Glomerular endothelial cell (primary cell): ENCODE measurements at places on chromosomes 1 and 21.

GRCh38 chr1:63245186-63245585 is 77.2 kb upstream of the FOXD3 start:
- no peak for DNase-seq

DNA sequence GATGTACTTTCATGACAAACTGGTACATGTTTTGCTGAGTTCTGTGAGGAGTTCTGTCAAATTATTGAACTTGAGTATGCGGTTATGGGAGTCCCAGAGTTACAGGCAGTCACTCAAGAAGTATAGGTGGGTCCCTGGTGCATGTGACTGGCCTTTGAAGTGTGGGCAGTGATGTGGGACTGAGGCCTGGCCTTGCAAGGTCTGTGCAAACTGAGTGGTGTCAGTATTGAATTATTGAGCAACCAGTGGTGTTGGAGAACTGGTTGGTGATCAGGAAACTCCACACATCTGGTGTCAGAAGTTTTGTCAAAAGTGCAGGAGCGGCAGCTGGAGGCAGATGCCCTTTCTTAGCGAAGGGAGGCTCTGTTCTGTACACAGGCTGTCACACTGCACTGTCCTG is 5.2 kb downstream of the ZNF678 start:
- no peak for DNase-seq

- no peak for DNase-seq
Measured at GRCh38 chr1:225627304-225627947, 25.5 kb downstream of the ENAH start.

GRCh38 chr1:179016706-179017382 is 8.8 kb upstream of the FAM20B start:
- DNase-seq = no peak

DNA sequence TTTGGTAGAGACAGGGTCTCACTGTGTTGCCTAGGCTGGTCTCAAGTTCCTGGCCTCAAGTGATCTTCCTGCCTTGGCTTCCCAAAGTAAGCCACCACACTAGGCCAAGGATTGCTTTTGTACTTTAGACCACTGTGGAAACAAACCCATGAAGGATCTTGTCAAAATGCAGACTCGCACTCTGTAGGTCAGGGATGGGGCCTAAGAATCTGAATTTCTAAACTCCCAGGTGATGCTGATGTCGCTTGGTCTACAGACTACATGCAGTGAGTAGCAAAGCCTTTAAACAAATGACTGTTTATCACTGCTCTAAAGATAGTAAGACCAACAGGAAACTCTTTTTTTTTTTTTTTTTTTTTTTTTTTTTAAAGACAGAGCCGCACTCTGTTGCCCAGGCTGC is 54.1 kb upstream of the MUTYH start:
- DNase-seq = no peak

DNA sequence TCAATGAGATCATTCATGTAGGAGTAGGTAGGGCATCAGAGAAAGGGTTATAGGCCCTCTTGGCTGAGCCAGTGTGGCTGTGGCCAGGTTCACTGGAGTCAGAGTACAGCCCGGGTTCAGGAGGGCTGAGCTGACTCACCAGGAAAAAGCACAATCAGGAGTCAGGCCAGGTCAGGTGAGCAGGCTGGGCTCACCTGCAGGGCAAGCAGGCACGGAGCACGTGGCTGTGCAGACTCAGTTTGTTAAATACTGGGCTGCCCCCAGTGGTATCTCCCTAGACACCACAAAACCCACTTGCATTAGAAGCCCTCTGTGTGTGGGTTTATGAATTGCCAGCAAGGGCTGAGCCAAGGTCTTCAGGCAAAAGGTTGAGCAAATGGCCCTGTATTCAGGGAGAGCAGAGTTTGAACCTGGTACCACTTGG is 122.1 kb upstream of the SERBP1 start:
- DNase-seq = no peak

GRCh38 chr1:218247339-218247738 is 37.8 kb upstream of the RRP15 start:
- no peak for DNase-seq

DNA sequence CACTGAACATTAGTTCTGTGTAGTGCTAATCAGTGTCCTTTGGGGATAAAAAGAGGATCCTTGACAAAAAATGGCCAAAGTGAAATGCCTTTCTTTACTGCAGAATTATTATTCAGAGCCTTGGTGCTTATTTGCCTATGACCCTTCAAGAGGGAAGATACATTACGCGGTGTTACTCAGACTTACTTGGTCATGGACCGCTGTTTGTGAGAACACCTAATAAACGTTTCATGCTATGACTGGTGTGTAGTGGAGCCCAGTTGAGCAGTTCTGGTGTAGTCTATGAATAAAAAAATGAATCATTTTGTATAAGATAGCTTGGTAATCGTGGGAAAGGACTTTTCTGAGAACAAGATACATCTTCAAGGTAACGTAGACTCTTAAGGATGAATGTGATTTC is 8.3 kb downstream of the NFYC start:
- no peak for DNase-seq

DNA sequence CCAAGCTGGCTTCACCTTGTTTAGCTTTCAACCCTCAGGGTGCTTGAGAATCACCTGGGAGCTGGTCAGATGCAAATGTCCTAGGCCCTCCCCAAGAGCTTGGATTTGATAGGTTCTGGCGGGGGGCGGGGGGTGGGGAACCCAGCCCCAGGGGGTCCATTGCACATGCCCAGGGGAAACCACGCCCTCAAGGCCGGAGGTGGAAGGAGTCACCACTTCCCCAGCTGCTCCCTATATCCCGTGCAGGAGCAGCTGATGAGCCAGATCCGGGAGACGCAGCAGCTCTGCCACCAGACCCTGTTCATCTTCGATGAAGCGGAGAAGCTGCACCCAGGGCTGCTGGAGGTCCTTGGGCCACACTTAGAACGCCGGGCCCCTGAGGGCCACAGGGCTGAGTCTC is 5.8 kb downstream of the TOR3A start:
- peak; percentile 20 for DNase-seq

DNA sequence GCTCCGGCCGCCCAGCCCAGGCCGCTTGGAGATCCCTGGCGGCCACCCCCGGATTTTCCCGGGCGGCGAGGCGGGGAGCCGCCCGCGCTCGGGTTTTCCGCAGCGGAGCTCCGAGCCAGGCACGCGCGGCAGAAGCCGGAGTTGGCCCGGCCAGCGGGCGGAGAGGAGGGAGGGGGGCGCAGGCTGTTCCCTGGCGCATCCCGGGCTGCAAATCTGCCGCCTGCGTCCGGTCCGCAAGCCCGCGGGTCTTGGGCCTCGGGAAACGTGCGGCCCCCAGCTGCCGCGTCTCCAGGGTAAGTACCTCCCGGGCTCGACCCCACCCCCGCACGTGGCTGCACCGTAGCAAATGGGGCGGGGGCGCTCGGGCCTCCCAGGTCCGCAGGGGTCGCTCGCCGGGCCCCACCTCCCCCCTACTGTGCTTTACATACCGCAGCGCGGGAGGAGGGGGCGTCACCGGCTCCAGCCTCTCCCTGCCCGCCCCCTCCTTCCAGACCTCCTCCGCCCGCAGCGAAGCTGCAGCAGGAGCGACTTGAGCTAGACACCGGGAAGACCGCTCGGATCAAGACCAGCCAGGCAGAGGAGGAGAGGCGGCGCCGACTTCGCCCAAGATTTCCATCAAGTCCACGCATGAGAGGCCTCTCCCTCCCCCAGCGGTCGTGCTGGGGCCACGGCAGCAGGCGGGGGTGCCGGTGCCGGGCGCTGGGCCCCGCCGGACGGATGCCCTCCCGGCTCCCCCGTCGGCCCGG is 1.6 kb downstream of the TMEM200B start:
- no peak for DNase-seq

- no peak for DNase-seq
Measured at GRCh38 chr1:44531785-44532566, 126.9 kb downstream of the RNF220 start.

DNA sequence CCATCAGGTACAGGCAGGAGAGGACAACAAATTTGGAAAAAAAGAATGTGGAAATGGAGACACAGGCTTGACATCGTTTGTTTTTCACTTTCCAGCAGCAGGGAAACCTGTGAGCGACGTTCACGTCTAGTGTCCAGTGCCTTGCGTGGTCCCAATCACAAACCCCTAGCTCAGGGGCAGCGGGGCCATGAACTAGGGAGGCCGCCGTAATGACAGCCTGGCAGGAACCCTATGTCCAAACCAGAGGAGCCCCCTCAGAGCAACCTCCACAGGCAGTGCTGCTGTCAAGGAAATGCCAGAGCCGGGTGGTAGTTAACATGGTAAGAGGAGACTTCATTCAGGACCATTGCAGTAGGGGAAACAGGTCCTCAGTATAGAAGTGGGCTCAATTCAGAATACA is 37.8 kb upstream of the PSEN2 start:
- no peak for DNase-seq

DNA sequence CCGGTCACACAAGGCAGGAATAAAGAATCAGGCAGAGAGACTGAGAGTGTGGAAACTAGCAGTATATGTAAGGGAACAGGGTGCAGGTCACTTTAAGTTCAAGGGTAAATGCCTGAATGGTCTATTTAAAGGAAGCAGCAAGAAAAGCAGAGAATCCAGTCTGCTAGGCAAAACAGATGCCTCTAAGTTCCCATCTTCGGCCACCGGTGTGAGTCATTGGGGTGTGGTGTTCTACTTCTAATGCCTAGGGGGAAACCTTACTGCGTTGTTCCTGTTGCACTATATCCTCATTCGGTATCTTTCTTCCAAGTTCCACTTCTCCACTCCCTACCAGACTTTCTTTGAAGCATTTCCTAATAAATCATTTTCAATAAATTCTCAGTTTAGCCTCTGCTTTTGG is 259.9 kb downstream of the HHIPL2 start:
- DNase-seq = no peak

DNA sequence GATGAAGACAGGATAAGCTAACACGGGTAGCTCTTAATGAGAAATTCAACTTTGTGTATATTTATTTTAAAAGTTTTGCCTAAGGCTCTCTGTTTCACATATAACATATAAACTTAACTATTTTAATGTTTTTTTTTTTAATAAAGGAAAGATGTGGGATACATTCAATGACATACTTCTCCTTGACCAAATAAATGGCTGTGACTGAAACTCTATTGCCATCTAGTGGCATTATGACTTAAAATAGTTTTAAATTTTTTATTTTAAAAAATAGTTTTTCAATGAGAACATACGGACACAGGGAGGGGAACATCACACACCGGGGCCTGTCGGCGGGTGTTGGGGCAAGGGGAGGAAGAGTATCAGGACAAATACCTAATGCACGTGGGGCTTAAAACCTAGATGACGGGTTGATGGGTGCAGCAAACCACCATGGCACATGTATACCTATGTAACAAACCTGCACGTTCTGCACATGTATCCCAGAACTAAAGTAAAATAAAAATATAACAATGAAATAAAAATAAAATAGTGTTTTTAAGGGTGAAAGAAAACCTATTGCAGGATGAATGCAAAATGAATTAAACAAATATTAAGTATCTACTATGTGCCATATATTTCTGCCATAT is 83.4 kb downstream of the LYST start:
- DNase-seq = peak; percentile 10
